ENCODE measurements at places on chromosomes 1 and 21.

DNA sequence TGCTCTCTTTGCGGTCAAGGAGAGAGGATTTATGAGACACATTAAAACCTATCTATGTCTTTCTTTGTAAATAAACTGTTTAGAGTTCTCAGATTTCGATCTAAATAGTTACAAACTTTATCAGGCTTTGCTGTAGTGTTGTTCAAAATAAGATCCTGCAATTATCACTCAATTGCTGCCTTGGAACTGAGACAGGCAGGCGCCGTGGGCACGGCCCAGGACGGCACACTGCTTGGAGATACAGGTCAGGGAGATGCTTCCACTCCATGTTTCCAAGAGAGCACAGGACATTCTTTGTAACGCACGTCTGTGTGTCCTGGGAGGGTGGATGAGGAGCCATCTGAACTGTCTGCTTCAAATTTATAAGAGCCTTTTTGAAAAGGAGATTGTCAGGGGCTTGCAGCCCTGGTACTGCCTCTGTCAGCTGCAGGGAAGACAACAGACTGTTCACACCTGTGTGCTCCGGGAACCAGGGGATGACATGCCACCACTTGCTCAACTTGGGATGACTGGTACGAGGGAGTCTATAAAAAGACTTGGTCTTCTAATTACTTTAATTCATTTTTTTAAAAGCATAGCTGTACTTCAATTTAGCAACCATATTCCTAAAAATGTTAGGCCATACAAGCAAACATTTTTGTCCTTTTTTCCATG is 472.9 kb upstream of the RUNX1 start:
- DNase-seq: no peak

- no peak for DNase-seq
Observed at GRCh38 chr1:71093938-71094337, 13.1 kb upstream of the ZRANB2 start.

- no peak for DNase-seq
Observed at GRCh38 chr21:31473685-31474345, 129.8 kb upstream of the TIAM1 start.

GRCh38 chr1:89996450-89997110 is 1.7 kb downstream of the ZNF326 start:
- no peak for DNase-seq

- no peak for DNase-seq
Observed at GRCh38 chr1:172781513-172782140, 122.7 kb downstream of the FASLG start.

DNA sequence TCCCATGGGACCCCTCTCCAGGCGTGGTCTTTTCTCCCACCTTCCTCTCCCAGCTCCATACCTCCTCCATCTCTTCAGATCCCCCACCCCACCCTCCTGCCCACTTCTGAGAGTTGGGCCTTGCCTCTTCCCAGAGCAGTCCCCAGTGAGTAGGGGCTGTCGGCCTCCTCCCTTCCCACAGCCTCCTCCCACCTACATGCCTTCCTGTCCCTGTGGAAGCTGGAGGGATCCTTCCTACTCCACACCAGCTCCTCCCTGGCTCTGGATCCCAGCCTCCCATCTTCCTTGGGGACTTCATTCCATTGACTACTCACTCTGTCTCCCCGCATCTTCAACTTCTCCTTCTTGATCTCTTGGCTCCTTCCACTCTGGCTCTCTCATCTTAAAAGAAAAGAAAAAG is 24.9 kb downstream of the KCNQ4 start:
- DNase-seq: no peak

GRCh38 chr1:117620440-117620839 is 14.6 kb downstream of the TENT5C start:
- DNase-seq: no peak

- DNase-seq: peak; percentile 50
Observed at GRCh38 chr1:160219062-160219929, 14.1 kb downstream of the PEA15 start.

DNA sequence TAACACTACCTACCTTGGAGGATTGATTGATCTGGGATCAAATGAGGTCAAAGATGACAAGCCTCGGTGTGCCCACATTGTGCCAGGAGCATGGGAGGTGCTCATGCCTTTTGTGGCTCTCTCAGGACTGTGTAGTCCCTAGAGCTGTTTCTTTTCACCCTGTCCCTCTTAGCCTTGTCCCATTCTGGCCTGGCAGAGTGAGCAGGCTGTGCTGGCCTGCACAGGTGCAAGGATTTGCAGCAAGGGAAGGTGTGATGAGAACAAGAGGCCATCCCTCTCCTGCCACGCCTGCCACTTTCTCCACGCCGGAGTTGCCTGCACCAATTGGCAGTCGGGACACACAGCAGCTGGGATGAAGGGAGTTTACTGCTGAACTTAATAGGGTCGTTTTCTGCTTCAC is 410.6 kb upstream of the VAMP3 start:
- no peak for DNase-seq

- DNase-seq: no peak
Observed at GRCh38 chr1:11654137-11654938, at the start of the genes FBXO2 and FBXO44. FBXO2 (minus strand) TSS chr1:11654429; CDS start chr1:11654340, 89 bp downstream. FBXO44 (plus strand) TSS chr1:11654877; CDS start chr1:11655836, 959 bp downstream.

DNA sequence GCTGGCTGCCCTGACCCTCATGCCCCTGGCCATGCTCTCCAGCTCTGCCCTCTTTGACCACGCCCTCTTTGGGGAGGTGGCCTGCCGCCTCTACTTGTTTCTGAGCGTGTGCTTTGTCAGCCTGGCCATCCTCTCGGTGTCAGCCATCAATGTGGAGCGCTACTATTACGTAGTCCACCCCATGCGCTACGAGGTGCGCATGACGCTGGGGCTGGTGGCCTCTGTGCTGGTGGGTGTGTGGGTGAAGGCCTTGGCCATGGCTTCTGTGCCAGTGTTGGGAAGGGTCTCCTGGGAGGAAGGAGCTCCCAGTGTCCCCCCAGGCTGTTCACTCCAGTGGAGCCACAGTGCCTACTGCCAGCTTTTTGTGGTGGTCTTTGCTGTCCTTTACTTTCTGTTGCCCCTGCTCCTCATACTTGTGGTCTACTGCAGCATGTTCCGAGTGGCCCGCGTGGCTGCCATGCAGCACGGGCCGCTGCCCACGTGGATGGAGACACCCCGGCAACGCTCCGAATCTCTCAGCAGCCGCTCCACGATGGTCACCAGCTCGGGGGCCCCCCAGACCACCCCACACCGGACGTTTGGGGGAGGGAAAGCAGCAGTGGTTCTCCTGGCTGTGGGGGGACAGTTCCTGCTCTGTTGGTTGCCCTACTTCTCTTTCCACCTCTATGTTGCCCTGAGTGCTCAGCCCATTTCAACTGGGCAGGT is 3.8 kb downstream of the GPR61 start:
- no peak for DNase-seq

DNA sequence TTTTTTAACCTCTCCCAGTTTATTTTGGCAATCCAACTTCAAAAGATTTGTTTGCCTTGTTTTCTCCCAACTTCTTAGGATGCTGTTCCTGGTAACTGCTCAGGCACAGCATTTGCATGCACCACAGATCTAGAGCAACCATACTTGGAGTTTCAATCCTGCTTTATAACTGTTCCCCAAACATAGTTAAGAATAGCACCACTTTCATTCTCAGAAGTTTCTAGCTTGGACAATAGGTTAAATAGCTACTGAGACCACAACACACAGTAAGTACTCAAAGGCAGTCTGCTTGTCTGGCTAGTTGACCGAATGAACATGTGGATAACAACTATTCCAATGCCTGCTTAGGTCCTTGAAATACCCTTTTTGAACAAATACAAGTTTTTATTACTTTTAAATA is 76.8 kb downstream of the FOXJ3 start:
- DNase-seq: no peak

DNA sequence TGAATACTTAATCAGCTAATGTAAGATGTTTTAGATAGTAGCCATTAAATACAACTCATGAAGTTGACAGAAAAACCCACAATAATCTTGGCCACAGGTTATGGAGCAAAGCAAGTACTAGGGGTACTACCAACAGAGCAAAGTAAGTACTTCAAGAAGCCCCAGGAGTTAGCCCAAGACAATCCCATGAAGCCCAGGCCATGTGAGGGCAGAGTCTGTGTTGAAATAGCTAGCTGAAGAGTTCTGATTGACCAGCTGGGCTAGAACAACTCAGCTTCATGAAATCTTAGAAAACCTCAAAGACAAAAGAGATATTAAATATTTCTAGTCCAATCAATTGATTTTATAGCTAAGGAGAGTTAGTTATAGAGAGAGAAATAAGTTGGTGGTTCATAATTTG is 212.9 kb upstream of the HOOK1 start:
- no peak for DNase-seq

DNA sequence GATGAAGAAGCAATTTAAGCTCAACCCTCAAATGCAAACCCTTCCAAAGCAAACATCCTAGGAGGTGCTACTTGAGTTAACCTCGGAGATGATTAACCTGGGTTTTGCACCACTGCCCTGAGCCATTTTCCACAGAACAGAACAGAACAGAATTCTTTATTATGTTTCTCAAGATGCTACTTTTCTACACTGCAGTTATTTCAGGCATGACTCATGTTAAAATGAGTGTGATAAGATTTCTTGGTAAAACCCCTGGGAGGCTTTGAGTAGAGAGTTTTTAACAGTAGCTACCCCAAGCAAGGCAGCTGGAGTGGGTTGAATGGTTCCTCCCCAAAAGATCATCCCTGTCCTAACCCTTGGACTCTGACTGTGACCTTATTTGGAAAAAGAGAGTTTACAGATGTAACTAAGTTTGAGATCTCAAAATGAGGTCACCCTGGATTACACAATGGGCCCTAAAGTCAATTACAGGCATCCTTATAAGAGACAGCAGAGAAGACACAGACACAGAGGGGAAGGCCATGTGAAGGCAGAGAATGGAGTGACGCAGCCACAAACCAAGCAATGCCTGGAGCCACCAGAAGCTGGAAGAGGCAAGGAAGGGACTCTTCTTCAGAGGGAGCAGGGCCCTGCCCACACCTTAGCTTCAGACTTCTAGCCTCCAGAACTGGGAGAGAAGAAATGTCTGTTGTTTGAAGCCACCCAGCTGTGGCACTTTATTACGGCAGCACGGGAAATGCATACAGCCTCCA is 153.4 kb downstream of the ETS2 start:
- DNase-seq: peak; percentile 49

DNA sequence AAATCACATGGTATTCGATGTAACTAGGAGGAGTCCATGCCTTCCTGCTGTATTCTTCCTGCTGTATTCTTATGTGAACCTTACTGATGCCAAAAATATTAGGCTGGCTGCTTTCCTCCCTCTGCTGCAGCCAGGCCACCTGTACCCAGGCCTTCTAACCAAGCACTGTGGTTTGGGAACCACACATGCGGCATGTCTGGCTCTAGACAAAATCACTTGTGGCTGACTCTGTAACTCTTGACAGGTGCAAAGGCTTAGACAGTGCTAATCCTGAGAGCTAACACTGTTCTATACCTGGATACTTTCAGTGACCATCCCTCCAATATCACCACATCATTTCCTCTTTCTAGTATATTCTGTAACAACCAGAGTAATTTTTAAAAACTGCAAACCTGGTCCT is 67.7 kb downstream of the PCP4 start:
- DNase-seq: no peak

- no peak for DNase-seq
Observed at GRCh38 chr1:44553127-44553758, 121.0 kb downstream of the TMEM53 start.

- no peak for DNase-seq
Observed at GRCh38 chr1:47849005-47849521, 148.1 kb downstream of the TRABD2B start.

GRCh38 chr1:244397131-244397530 is 54.6 kb downstream of the ADSS2 start:
- DNase-seq: no peak

- no peak for DNase-seq
Observed at GRCh38 chr1:180188091-180188506, 33.4 kb downstream of the QSOX1 start.

DNA sequence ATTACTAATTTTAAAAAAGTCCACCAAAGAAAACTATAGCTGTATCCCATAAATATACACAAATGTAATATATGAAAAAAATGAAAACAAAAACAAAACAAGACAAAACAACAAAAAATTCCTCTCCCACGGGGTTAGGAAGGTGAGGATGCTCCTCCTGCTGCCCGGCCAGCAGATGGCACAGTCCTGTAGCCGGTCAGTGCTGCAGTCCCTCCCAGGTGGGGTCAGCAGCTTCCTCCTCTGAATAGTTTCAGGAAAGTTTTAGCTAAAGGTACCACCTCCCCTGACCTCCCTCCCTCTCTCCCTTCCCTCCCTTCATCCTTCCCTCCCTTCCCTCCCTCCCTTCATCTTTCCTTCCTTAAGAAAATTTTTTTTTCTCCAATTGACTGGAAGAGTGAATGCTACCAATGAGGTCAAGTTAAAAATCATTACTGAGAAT is 67.8 kb upstream of the BCL10 start:
- no peak for DNase-seq

DNA sequence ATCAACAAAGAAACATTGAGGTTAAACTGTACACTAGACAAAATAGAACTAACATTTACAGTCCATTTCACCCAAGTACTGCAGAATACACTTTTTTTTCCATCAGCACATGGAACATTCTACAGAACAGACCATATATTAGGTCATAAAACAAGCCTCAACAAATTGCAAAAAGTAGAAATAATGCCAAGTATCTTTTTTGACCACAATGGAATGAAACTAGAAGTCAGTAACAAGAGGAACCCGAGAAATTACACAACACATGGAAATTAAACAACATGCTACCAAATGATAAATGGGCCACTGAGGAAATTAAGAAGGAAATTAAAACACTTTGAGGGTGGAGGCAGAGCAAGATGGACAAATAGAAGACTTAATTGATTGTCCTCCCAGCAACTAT is 8.4 kb upstream of the C1orf185 start:
- no peak for DNase-seq

GRCh38 chr1:98813738-98814309 is 152.3 kb downstream of the SNX7 start:
- no peak for DNase-seq

DNA sequence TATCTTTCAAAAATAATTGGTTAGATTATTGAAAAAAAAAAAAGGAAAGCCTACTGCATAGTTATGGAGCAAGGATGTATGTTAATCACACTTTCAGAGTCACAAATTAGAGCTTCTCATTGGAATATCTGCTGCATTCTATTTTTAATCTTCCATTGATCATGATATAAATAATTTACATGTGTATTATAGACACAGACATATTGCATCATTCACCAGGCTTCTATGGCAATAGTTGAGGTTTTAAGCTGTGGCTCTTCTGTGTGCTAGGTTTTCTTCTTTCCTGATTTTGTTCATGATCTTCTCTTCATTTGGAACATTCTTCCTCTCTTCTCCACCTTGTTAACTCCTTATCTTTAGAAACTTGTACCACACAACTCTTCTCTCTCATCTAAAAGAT is 123.2 kb upstream of the HMCN1 start:
- no peak for DNase-seq

GRCh38 chr1:30650038-30650967 is 73.1 kb downstream of the MATN1 start:
- no peak for DNase-seq

DNA sequence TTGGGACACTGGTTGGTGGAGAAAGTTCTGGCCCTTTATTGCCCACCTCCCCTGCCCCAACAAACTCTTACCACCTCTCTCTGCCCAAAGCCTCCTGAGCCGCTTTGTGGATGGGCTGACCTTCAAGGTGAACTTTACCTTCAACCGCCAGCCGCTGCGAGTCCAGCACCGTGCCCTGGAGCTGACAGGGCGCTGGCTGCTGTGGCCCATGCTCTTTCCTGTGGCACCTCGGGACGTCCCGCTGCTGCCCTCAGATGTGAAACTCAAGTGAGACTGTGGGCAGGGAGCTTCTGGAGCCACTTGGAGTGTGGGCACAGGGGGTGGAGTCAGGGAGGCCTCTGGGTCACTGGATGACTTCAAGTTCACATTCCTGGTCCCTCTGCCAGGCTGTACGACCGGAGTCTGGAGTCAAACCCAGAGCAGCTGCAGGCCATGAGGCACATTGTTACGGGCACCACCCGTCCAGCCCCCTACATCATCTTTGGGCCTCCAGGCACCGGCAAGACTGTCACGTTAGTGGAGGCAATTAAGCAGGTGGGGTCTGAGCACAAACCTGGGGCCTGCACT is 12.5 kb downstream of the RHOC start:
- no peak for DNase-seq

All from BJ (cell line).